ENCODE measurements at places on chromosomes 11 and 22. TPM values are rescaled to one million over a fixed set of nuclear protein-coding genes. Genes with fewer than 3 reads are reported as not detected.

DNA sequence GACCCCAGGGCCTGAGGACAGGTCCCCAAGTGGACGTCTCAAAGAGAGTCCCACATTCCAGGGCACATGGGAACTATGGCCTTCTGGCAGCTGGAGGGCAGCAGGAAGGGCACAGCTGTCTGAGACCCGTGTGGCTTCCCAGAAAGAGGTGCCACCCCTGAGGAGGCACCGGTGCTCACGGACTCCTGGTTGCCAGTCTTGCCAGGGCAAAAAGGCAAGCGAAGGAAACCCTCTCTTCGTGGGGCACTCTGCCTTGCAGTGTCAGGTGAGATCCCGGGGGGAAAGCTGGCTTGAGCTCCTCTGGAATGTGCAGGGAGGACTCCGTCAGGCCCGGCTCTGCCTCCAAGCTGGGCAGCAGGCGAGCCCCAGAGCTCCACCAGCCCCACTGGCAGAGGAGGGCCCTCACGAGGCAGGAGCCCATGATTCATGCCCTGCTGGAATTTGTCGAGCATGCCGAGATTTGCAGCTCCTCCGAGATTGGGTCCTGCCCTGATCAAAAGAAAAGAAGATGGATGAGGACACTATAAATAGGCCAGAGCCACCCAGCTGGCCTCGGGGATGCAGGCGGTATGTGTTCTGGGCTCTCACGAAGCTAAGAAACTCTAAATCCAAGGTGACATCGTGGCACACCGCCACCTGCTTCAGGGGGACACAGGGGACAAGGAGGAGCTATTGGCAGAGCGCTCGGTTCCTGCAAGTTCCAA, 9.9 kb upstream of the CELSR1 start:
- DNase-seq, result peak; percentile 76

DNA sequence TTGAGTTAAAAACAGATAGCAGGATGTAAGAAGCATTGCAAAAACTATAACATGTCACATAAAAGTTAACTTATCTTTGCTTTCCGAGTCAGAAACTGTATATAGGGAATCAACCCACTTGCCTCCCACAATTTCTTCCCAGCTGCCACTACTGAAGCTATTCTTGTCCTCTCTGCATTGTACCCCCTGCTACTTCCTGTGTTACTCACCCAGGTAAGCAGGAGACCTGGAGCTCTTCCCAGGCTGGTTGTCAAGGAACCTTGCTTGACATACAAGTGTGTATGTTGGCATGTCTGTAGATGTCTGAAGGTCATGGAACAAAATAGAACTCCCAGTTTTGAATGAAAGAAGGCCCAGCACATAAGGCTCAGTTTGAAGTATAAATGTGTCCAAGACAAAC, 74.3 kb upstream of the LRRC4C start:
- DNase-seq, result no peak

DNA sequence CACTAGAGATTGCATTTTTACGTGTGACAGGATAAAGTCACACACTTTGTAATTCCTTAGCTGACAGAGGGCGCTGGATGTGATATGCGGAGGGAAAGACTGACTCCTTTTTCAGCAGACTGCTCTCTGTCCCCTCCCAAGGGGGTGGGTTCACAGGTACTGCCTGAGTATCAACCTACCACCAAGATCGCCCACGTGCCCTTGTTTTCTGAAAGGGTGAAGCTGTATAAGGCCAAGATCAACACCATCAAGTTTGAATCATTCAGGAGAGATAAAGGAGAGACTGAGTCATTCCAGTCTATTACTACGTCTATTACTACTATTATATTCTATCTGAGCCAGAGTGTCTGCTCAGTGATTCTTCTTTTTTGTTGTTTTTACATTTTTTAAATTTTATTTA, 30.7 kb downstream of the BUD13 start:
- no peak for DNase-seq

The PANX2 gene
- total RNA-seq, result 1.5 TPM

DNA sequence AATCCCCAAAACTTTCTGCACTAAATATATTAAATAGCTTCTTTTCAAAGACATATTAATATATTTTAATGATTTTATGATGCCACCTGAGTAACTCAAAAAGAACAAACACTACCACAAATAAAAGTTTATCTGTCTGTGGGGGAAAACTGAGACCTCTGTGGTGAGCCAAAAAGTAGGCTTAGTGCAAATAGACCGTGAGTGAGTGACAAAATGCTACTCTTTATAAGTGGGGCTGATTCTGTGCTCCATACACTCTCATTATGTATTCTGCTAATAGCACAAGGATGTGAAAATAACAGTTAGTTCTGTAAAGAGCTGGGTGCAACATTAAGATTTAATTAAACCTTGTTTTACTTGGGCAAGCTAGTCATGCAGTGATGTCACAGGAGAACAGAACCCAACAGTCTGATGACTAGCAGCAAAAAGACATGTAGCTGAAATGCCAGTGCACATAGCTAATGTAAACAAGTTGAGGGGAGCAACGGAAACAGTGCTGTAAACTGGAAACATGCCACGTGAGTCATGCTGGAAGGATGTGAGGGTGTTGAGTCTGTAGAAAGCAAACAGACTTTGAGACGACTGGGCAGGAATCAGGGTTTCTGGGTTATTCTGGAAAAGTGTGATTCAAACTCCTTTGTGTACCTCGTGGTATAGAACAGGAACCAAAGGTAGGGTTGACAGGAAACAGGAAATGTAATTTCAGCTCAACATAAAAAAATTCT, 1130.4 kb downstream of the LRRC4C start:
- DNase-seq, result peak; percentile 89

The NDUFV1 gene
- 171 TPM for total RNA-seq

GRCh38 chr11:108241330-108242037, 18.6 kb downstream of the ATM start:
- no peak for DNase-seq

- no peak for DNase-seq
Observed at GRCh38 chr11:69943506-69943905, 124.3 kb upstream of the FGF3 start.

The PTPN5 gene
- not detected for total RNA-seq

GRCh38 chr11:128135451-128135850, 451.9 kb downstream of the ETS1 start:
- peak; percentile 48 for DNase-seq

The OPCML gene
- total RNA-seq, result not detected

- no peak for DNase-seq
Observed at GRCh38 chr11:76627606-76628005, 42.9 kb downstream of the LRRC32 start.

DNA sequence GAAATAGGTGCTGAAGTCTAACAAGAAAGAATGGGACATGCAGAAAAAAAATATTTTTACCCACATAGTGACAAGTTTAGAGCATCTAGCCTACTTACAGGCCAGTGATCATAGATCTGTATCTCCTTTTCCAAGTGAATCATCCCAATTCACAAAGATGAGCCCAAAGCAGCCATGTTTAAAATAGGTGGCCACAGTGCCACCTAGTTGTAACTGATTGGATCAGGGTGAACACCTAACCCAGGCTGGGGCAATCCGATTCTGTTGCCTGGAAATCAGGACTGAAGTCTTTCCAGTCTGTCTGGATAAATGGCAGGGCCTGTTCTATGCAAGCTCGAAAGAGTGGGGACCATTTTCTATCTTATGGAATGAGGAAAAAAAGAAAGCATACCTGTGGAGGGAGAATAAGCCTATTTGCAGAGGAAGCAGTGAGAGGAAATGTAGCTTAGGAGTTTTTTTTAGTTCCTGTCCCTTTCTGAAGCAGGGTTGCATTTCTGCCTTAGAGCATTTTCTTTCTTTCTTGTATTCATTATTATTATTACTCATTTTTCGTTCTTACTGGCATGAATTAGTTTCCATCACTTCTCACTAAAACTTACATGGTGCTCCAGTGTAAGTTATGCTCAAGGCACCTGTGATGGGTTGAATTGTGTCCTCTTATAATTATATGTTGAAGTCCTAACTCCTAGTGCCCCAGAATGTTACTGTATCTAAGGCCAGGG, 113.2 kb upstream of the RAG2 start:
- DNase-seq, result peak; percentile 4

DNA sequence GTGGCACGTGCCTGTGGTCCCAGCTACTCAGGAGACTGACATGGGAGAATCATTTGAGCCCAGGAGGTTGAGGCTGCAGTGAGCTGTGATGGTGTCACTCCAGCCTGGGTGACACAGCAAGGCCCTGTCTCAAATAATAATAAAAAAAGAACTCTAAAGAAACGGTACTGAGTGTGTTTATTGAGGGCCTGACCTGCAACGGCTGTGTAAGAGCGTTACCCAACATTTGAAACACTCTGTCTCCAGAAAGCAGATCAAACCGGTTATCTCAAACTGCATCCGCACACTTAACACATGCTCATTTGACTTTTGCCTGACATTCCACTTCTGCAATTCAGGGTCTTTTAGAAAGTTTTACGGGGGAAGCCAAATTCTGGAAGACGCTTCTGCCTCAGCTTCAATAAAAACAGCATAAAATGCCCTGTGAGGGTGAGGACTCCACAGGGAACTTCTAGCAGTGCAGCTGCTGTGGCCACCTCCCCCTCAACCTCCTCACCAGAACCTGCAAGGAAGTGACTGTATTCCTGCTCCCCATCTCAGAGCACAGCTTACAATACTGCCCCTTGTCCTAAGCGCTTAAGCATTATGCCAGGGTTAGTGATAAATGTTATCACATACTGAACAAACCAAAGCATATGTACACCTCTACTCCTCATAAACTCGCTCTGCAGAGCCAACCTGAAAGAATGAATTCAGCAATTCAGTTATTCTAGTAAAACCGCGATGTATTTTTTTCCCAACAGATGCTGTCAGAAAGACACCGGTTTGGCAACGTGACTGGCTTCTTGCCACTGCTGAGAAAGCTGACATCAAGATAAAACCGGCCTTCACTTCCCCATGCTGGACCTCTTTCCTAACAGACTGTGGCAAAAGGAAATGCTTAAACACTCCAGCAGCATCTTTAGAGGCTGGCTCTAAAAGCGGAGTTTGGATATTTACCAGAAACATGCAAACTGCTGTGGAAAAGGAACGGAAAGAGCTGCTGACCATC, 52.2 kb downstream of the PRDM10 start:
- DNase-seq, result no peak

- DNase-seq, result no peak
Observed at GRCh38 chr22:29183971-29184848, 21.5 kb upstream of the EMID1 start.

DNA sequence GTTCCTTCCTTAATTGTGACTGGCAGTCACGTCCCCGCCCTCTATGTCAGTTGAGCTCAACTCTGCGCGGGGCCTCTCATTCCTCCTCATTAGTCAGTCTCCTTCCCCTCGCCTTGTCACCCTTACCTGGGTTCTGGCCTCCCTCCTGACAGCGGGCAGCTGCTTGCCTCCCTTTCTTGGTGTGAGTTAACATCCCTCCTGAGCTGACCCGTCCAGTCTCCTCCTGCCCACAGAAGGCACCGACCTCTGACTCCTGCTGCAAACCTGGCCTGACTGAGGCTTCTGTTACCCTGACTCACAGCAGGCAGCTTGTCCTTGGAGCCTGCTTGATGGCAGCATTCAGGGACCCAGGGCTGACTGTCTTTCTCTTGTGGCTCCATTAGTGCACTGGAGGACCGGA, 45.2 kb downstream of the GRIK4 start:
- no peak for DNase-seq

GRCh38 chr11:1567052-1567720, 4.9 kb downstream of the DUSP8 start:
- no peak for DNase-seq

The OR8G5 gene
- not detected for total RNA-seq

DNA sequence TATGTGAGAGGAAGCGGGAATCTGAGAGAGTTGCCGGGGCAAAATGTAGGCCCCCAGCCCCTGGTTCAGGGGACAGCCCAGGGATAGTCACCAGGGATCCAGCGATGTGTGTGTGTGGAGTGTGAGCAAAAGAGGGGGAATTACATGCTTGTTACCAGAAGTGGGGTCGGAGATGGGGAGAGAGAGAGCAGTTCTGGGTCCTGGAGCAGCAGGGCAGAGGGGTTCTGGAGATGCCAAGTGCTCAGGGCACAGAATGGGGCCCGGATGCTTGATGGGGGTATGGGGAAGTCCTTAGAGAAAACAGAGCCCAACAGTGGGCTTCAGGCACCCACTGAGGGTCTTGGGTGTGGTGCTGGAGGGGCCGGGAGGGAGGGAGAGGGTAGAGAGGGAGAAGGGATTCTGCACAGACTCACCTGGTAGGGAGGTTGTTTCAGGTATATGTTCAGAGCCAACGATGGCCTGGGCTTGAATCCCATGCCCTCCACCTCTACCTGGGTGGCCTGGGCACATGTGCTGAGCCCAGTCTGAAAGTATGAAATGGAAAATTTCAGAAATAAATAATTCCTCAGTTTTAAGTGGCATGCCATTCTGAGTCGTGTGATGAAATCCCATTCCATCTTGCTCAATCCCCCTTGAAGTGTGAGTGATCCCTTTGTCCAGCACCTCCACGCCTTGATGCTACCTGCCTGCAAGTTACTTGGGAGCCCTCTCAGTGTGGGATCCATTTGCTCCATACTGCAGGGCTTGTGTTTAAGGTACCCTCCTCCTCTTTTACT, 12.4 kb downstream of the SMIM38 start:
- DNase-seq, result no peak

The PKP3 gene
- 44.0 TPM for total RNA-seq

The OSBP2 gene
- total RNA-seq, result 4.7 TPM

DNA sequence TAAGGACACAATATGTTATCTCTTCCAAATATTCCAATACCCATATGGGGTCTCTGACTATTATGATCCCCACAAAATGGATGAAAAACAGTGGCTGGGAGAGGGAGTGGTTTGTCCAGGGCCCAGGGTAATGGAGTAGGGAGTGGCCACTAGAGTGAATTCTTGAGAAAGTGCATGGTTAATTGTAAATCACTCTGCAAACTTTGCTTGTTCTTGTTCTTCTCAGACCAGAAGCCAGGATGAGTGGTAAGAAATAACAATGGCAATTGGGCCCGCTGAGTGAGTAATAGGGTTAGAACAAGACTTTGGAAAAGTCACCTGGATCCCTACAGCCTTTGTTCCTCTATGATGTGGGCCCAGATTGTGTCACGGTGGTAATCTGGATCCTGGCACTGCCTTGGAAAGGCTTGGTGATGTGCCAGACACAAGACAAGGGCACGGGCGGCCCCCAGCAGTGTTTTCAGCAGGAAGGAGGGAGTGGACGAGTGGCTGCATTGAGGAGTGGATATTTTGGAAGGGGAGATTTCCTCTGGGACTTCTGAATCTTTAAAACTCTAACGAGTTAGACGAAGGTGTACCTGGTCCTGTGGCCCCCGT, 18.2 kb upstream of the KIRREL3 start:
- DNase-seq, result no peak

The CHRDL2 gene
- total RNA-seq, result not detected

The RNF121 gene
- total RNA-seq, result 29.9 TPM

DNA sequence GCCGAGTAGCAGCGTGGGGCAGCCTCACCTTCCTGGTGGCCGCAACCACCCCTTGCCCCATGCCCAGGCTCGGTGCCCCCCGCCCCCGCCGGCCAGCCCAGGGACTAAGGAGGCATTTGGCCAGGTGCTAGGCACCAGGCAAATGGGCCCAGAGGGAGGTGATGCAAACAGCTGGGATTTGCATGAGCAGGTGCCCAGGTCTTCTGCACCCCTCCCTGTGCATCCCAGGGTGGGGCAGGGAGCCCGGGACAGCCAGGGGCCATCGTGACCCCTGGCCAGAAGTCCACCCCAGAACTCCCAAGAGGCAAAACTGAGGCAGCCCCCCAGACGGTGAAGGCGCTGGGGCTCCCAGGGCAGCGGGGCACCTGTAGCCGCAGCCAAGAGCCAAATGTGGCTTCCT, 18.1 kb downstream of the TRPM5 start:
- DNase-seq, result no peak

The LRRC55 gene
- not detected for total RNA-seq

The FOLR2 gene
- not detected for total RNA-seq
